ENCODE measurements at places on chromosomes 6 and 20. TPM values are rescaled to one million over a fixed set of nuclear protein-coding genes. Genes with fewer than 3 reads are reported as not detected.

- DNase-seq = no peak
Measured at GRCh38 chr6:90198758-90199425, 97.8 kb downstream of the BACH2 start.

DNA sequence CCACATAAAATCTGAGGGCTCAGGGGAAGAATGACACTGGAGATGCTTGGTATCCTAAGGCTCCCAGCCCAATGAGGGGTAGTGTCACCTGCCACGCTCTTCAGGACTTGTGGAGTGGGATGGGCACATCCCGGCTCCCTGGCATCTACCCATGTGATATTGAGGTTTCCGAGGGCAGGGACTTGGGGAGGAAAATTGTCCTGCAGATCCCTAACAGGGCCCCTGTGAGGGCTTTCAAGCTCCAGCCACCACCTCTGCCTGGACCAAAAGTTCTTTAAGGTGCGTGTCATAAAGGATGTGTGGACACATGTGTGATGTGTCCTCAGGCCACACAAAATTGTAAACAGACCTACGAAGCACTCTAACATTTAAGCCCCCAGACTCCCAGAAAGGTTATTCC is 2.5 kb downstream of the SCML4 start:
- no peak for DNase-seq

The CCR6 gene
- total RNA-seq = not detected

DNA sequence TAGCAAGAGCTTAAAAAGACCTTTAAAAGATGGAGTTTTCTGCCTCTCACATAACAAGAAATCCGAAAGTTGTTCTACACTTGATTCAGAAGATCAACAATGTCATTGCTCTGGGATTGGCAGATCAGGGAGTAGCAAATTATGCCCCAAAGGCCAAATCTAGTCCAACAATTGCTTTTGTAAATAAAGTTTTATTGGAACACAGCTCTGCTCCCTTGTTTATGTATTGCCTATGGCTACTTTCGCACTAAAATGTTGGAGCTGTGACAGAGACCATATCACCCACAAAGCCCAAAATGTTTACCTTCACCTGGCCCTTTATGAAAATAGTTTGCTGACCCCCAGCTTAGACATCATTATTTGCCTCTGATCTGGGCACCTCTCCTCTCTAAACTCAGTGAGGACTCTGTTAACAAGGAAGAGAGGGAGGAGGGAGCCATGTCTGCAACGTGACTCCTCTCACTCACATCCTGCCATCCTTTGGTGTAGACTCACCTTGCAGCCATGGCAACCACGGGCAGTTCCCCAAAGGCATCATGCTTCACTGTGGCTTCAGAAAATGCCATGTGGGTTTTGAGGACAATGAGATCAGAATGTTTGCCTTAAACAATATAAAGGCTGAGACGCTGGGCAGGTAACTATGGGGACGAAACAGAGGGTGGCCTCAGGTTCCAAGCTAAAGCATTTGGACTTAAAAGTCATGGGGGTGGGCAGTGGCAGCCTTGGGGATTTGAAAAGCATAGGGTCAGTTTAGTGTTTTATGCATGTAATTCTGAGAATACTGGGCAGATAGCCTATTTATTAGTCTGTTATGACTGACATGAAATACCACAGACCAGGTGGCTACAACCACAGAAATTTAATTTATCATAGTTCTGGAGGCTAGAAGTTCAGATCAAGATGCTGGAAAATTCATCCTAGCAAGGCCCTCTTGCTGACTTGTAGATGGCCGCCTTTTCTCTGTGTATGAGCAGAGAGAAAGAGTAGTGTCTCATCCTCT is 149.7 kb upstream of the TNFAIP3 start:
- DNase-seq = no peak

The LTB gene
- total RNA-seq = 0.64 TPM

- no peak for DNase-seq
Measured at GRCh38 chr6:128118401-128118800, 217.5 kb upstream of the THEMIS start.

DNA sequence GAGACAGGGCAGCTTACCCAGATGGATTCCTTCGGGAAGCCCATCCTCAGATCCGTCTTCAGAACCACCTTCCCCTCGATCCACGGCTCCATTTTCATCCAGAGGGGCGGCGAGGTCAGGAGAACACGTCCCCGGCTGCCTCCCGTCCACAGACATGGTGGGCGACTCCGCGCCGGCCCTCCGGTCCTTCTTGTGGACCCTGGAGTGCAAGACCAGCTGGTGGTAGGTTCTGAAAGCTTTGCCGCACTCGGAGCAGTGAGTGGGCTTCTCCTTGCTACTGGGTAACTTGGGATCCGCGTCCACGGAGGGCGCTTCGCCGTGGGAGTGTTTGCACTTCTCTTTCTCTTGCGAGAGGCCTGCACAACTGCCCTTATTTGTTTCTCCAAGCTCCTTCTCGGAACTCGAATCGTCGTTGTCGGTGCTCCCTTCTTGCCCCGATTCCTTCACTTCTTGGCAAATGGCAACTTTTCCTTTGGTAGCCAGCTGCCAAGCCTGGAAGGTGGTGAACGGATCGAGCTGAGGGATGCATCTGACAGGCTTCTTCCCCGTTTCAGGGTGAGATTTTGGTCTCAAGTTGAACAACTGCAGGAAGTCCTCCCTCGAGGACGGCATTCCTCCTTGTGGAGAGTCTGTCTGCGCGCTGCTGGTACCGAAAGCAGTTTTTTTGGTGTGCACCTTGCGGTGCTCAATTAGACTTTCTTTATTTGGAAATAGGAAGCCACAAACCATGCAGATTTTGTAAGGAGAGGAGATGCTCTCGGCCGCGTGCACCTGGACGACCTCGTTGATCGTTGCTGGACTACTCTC is 12.0 kb downstream of the ZNF217 start:
- DNase-seq = no peak

DNA sequence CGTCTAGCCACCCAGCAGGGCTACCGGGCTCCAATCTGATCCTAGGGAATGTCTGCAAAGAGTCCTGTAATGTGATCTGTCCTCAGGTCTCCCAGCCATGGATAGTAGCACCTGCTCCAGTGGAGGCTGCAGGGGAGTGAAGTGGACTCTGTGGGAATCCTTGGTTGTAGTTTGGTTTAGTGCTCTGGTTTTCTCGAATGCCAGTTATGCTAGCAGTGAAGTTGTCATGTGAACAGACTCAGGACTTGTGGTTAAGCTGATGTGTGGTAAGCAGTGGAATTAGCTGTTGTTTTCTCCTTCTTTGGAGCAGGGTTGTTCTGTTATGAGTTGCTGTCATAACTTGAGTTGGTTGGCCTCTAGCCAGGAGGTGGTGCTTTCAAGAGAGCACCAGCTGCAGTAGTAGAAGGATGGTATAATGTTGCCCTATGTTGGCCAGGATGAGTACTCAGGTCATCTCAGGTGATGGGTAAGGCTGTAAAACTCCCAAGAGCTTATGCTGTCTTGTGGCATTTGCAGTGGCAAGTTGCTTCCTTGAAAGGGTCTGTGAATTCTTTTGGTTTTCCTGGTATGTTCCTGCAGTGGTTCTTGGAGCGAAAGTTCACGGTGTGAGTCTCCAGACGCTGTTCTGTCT is 390.2 kb downstream of the UTRN start:
- no peak for DNase-seq

- DNase-seq = no peak
Measured at GRCh38 chr6:19905584-19905983, 68.4 kb downstream of the ID4 start.

DNA sequence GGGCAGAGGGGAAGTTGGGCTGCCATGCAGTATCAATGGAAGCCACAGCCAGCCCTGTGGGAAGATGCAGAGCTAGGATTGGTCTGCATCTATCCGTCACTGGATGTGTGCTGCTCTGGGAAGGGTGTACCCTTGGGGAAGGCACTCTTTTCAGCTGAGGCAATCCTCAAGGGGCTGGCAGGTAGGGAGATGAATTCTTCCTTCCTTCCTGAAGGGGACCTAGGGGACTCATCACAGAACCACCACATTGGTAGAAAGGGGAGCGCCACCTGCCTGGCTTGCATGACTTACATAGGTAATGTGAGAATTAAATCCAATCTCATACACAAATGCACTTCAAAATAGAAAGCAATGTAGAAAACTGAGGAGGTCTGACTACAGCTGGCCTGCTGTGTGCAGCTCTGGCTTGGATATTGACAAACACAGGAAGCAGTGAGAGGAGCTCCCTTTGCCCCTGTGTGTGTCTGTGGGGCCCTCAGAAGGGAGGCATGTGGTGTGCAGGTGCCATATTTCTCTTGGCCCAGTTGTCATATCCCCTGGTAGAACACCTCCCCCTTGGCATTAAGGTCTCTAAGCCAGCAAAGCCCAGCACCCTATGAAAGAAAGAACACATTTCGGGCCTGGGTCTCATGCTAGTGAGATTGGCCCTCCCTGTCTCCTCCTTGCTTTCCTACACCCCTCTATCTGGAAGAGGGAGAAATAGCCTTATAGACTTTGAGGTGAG is 260.3 kb upstream of the MOCS1 start:
- DNase-seq = no peak

DNA sequence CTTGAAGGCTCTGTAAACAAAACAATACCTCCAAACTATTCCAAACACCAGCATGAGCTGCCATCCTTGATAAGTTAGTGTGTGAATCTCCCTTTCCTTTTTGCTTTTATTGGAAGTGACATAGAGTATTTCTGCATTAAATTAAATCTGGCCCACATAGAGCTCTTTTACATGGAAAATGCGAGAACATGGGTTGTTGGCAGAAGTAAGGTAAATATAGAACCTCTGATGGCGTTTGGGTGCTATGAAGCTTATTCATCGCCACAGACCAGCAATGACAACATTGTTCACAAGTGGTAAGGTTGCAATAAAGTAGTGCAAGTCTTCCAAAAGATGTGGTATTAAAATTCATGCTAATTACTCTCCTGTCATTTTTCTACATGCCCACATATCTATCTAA is 445.8 kb upstream of the JAG1 start:
- no peak for DNase-seq

- DNase-seq = no peak
Measured at GRCh38 chr6:16764188-16764950, 3.1 kb upstream of the ATXN1 start.

The FAM83D gene
- total RNA-seq = 51.1 TPM

The HSPA1L gene
- total RNA-seq = 0.12 TPM

- no peak for DNase-seq
Measured at GRCh38 chr6:33761922-33762629, 15.4 kb upstream of the IP6K3 start.

- DNase-seq = no peak
Measured at GRCh38 chr20:56841346-56841908, 212.3 kb downstream of the TFAP2C start.

GRCh38 chr20:43043887-43044286 is 145.8 kb downstream of the PTPRT start:
- DNase-seq = no peak

GRCh38 chr6:129440691-129441090 is 269.3 kb downstream of the ARHGAP18 start:
- DNase-seq = no peak

DNA sequence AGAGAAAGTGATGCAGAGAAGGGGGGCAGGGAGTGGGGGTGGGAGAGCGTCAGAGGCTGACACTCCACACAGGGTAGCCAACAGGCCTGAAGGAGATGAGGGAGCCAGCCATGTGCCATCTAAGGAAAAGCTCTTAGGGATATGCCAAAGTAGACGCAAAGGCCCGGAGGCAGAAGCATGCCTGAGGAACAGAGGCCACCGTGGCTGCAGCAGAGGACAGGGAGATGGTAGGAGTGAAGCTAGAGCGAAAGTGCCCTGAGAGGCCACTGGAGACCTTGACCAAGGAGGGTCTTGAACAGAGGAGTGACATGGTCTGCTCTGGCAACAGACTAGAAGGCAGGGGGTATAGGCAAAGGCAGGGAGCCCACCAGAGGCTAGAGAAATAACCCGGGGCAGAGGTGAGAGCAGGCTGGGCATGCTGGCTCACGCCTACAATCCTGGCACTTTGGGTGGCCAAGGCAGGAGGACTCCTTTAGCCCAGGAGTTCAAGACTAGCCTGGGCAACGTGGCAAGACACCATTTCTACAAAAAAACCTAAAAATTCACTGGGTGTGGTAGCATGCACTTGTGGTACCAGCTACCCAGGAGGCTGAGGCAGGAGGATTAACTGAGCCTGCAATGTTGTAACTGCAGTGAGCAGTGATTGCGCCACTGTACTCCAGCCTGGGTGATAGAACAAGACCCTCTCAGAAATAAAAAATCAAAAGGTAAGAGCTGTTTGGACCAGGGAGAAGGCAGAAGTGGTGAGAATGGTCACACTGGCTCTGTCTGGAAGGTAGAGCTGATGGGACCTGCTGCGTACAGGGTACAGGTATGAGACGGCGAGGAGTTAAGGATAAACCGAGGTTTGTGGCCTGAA is 6.3 kb downstream of the RRBP1 start:
- no peak for DNase-seq

The HLA-E gene
- total RNA-seq = 108 TPM

DNA sequence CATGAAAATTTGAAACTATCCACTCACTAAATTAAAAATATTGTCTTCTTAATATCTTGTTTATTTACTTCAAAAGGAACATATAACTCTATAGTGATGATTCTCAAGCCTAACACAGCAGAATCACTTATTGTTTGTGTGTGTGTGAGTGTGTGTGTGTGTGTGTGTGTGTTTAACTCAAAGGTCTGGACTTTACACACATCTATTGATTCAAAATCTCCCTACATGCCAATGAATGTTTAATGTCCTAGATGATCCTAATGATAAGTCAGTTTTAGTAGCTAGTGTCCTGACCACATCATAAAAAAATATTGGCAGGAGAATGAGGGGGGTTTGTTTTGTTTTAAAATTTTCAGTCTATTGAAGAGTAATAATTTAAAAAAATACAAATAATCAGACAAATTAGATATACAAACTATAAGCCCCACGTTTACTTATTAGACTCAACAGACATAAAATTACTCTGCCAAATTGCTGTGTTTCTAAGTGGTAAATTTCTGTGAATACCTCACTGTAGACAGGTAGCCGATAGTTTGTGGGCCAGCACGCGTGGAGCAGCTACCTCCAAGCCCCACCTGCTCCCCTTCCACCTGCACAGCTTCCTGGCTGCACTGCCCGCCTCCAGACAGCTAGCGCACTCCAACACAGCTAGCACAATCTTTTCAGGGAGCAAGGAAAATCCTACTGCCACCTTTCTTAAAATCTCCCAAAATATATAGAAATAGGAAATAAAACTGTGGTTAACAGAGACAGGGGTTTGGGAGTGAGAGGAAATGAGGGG is 349.6 kb downstream of the PKHD1 start:
- DNase-seq = no peak

DNA sequence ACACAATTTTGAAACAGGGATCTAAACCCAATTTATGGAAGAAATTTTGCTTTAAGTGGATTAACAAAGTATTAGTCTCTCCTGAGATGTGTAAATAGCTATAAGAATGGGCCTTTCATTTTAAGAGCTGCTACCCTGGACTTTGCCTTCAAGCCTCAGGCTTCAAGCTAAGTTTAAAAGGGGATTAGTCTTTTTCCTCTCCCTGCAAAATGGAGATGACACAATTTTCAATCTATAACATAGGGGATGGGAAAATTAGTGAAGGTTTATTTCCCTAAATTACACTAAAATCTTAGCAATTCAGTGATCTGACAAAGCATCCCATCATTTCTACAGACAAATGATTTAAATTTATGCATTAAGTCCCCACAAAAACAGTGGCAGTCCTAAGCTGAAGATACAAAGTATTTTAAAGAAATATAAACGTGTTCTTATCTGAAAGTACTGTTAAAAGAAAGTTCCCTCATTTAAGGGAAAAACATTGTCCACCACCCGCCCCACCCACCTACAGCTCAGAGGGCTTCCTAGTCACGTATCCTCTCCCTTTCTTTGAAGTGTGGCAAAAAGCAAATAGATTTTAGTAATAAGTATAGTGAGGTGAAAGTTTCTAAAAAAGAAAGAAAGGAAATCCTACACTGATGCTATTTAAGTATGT is 14.5 kb downstream of the ARHGAP18 start:
- DNase-seq = no peak

The FAXC gene
- 4.7 TPM for total RNA-seq

GRCh38 chr6:20680697-20681165 is 146.5 kb downstream of the CDKAL1 start:
- no peak for DNase-seq

All from HCT116 (cell line).